ENCODE measurements at places on chromosomes 3 and 15.
A peak's percentile ranks its signal among the peaks of the same experiment; 100 is the strongest.

GRCh38 chr3:178517665-178518334 lies 18.4 kb upstream of the KCNMB2 start:
- DNase-seq, result no peak

- DNase-seq, result no peak
Measured at GRCh38 chr3:10366651-10367101, 45.8 kb upstream of the SEC13 start.

GRCh38 chr3:196287090-196287439 lies 461 bp downstream of the PCYT1A start:
- no peak for DNase-seq

GRCh38 chr3:53134631-53135232 lies 4.5 kb upstream of the RFT1 start:
- DNase-seq, result peak; percentile 79

DNA sequence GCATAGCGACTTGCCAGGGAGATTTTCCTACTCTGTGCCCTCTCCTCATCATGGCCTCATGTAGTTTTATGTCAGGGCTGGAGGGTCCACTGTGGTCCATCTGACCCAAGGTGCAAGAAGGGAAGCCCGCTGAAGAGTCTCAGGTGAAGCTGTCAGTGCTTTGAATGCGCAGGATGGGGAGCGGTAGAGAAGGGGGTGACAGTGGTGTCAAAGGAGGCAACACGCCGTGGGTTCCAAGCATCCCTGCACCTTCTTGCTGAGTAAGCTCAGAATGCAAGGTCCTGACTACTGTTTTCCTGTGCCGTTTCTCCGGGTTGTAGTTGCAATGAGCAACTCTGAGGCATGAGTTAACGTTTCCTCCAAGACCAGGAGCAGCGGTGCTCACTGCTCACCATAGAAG lies 44.9 kb upstream of the RAB6B start:
- no peak for DNase-seq

DNA sequence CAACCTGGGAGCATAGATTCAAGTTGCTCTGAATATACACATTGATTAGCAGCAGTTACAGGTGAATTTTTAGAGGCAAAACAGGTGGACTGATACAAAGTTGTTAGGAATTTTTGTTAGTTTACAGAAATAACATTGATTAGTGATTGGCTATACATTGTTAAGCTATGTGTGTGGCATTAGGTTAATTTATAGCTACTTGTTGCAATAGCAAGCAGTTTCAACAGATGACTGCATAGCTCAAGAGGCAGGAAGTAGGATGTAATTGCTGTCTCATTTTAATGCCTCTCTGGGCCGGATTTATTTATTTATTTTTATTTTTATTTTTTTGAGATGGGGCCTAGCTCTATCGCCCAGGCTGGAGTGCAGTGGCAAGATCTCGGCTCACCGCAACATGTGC lies 99.7 kb downstream of the TCF12 start:
- DNase-seq, result no peak

DNA sequence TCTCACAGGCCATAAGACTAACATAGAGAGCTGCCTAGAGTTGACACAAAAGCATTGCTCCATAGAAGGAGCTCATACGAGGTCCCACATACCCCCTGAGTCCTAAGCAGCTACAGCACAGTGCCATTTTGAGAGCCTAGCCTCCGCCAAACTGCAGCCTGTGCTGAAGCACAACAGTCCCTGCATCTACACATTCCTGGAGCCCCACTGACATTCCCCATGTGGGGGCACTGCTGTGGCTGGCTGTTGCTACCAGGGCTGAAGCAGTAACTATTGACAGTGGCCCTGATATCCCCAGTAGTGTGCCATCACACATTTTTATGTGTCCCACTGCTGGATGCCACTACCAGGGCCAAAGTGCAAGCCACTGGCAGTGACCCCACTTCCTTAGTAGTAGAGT lies 80.3 kb downstream of the CERS3 start:
- DNase-seq, result peak; percentile 44

DNA sequence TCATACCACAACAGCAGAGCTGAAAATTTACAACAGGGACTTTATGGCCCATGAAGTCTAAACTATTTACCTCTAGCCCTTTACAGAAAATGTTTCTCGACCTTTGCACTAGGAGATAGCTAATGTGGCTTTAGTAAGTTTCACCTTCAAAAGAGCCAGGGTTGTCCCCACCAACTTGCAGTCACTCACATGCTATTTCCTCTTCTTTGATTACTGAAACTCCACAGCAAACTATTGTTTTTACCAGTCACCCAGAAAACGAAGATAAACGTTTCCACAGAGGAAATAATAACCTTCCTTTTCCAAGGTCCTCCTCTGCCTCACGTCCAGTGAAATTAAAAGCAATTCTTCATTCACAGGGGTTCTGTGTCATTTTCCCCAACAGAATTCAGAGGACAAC lies 48.2 kb downstream of the WWTR1 start:
- no peak for DNase-seq

- DNase-seq, result no peak
Measured at GRCh38 chr3:49454898-49455681, 15.0 kb upstream of the DAG1 start.

- DNase-seq, result no peak
Measured at GRCh38 chr15:29097168-29097567, 172.5 kb downstream of the NSMCE3 start.

GRCh38 chr3:72679540-72680198 lies 168.6 kb downstream of the SHQ1 start:
- no peak for DNase-seq

GRCh38 chr15:78177447-78177873 lies 28.3 kb downstream of the IDH3A start:
- DNase-seq, result peak; percentile 87

GRCh38 chr15:58297639-58298038 lies 134.2 kb upstream of the LIPC start:
- DNase-seq, result no peak

DNA sequence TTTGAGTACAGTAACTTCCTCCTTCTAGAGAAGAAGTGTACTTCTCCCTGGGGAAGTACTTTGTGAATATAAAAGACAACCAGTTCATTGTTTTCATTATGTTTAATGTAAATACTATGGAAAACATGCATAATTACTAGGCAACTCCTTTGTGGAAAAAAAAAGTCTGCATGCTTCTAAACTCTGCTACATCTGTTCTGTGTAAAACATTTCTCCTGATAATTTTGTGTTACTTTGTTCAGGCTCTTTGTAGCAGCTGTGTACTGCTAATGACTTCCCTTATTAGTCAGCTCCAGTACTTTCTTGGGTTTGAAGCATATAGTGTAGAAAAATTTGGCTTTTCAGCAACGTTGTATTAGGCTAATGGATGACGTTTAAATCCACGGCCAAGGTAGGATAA lies 111.6 kb downstream of the FEZF2 start:
- DNase-seq, result no peak
